ENCODE measurements at places on chromosomes 3 and 15.

DNA sequence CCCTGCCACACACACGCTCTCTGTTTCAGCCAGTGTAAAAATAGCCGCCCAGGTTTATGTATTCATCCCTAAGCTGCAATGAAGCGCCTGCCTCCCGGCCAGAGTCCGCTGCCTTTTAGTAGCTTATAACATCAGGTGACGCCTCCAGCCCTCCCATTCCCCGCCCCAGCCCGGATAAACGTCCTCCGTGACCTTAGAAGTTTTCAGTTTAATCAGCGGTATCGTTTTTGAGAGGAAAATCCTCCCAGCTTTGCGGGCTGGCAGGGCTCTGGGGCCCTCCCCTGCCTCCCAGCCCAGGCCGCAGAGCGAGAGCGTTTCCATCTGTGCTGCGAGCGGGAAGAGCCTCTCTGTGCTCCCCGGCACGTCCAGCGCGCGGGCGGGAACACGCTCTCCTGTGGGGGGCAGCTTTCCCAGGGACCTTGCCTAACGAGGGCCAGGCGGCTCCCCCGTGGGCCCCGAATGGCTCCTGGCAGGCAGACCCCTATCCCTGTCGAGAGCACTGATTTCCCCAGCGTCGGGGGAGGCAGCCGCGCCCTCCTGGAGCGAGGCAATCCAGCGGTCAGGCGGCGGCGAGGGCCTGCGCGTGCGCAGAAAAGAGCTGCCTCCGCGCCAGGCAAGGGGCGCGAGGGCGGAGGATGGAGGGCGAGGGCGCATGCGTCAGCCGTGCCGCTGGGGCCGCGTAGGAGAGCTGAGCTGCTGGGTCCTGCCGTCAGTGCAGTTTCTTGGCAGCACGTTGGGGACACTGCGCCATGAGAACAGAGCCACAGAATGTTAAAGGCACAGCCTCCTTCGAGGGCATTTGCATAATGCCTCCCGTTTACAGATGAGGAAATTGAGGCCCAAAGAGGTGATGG is 71.1 kb downstream of the CCNL1 start:
- peak; percentile 95 for DNase-seq

- no peak for DNase-seq
These were observed 8.1 kb downstream of the ABTB1 start for GRCh38 chr3:127680798-127681221.

DNA sequence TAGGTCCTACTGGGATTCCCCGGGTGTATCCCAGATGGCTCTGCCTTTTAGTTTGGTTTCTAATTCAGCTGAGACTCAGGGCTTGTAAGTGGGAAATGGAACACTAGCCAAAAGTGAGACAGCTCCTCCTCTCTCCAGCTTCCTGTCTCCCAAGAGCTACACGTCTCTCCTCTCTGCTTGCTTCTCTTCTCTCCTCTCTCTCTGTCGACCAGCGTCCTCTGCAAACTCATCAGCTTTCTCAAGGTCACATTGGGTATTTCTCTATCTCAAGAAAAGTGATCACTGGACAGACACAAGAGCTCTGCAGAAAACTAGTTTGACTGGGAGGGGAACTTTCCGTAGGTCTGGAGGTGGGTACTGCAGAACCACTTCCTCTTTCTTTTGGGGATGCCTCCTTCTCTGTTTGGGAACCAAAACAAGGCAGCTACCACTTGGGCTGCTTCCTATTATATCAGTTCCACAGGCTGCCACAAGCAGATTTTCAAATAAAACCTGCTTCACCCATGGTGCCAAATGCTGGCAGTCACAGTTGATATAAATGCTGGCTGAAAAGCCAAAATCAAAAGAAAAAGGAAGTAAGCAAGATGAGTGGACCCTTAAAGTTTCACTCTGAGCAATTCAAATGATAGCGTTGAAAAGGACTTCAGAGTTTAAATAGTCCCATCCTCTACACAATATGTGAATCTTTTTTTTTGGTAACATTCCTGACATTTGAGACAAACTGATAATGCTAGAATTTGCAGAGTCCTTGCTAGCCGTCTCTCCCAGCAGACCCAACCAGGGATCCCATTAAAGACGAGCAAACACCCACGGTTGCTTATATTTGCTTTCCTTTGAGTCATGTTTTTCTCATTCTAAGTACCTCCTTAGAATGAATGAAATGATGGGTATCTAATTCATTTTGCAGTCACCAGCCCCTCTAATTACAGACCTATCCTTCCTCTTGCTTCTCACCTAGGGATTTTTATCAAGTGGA is 7.2 kb upstream of the DYNC1LI1 start:
- peak; percentile 37 for DNase-seq

- DNase-seq: no peak
These were observed 19.9 kb upstream of the SCN10A start for GRCh38 chr3:38835939-38836338.

- DNase-seq: no peak
These were observed 7.0 kb downstream of the RASL12 start for GRCh38 chr15:65060641-65061397.

- DNase-seq: peak; percentile 63
These were observed 47.6 kb upstream of the POMGNT2 start for GRCh38 chr3:43153216-43154083.

- DNase-seq: peak; percentile 84
These were observed 158.5 kb upstream of the PFN2 start for GRCh38 chr3:150129166-150129565.

GRCh38 chr15:28113394-28114113 is 14.4 kb upstream of the OCA2 start:
- no peak for DNase-seq

DNA sequence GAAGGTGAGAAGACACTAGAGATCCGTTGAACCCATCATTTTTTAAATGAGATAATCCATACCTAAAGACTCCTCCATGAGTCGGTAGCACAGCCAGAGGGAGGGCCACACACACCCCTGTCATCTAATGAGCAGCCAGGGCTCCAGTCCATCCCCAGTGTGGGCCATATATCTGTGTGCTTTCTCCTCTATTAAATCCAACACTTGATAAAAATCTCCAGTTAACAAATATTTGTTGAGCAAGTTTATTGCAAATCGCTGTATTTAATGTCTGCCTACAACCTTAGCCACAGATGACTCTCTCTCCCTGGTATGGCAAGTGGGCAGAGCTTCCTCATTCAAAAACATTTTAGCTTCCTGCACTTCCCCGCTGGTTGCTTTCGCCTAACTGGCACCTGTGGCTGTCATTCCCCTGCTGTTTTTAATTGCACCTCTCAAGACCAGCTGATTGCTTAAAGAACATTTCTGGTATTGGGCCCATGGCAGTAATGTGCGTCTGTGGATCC is 82.8 kb downstream of the SMAD3 start:
- DNase-seq: peak; percentile 97

- DNase-seq: no peak
These were observed 108.6 kb downstream of the ADCY5 start for GRCh38 chr3:123340336-123340735.

GRCh38 chr3:181917027-181917426 is 205.3 kb downstream of the SOX2 start:
- no peak for DNase-seq

- no peak for DNase-seq
These were observed 3.6 kb upstream of the RASL12 start for GRCh38 chr15:65071381-65071811.

DNA sequence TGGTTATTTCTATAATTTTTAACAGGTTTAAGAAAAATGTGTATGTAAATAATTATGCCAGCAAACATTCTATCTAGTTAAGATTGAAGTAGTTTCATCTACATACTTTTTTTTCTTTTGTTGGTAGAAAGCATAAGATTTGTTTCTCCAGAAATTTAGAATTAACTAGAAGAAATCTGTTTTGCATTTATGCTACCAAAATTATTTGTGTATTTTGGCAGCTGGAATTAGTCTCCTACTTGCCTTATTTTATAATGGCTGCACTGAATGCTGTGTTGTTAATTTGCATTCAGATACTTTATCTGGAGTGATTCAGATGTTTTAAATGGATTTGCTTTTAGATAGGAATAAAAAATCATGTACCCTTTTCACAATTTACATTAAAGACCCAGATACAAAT is 100.2 kb upstream of the NAALADL2 start:
- DNase-seq: no peak

GRCh38 chr3:42376344-42376798 is 34.0 kb downstream of the LYZL4 start:
- peak; percentile 87 for DNase-seq

GRCh38 chr15:53536479-53537120 is 222.9 kb downstream of the WDR72 start:
- DNase-seq: no peak

GRCh38 chr3:126026277-126026751 is 57.3 kb downstream of the ROPN1B start:
- no peak for DNase-seq

GRCh38 chr3:195813916-195814640 is 2.3 kb upstream of the MUC4 start:
- no peak for DNase-seq

DNA sequence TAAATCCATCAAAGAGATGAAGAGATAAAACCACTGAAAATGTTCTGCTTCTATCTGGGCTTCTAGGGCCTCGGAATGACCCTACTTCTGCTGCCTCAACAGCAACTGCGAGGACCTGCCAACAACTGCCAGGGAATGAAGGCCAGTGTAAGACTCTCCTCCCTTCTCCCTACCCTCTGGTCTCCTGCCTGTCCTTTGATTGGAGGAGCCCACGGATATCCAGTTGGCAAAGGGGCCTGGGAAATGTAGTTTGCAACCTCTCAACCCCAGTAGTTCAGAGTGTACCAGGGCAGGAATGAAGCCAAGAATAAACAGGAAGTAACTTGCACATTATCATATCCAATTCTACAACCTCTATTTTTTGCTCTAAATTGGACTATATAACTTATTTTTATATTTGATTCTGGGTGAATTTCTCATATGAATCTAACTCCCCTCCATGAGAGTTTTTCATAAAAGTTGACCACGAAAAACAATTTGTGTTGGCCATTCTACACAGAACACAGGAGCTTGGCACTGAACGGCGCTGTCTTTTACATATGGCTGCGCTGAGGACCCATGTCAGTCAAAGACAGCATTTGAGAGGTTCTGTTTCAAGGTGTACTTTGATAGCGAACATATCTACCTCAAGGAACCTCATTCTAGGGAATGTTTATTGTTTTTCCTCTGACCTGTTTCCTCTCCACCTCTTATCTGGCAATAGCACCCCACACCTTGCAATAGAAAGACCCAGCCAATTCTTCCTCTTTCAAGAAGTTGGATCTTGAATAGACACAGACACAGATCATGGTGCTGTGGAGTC is 91.1 kb upstream of the RNF7 start:
- peak; percentile 67 for DNase-seq

DNA sequence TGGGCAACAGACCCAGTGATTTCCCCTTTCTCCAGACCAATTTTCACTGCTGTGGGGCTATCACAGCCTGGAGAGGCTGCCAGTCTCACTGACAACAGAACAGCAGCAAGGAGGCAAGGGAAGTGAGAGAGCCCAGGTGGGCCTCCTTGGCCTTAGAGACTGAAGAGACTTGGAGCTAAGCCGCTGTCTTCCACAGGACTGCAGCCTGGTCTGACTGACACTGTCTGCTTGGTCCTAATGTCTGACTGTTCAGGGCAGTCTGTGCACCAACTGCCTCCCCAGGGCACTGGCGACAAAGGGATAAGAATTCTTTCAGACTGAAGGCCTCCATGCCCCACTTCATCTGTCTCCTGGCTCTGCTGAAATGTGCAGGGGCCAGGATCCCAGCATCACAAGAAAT is 11.5 kb downstream of the POMGNT2 start:
- peak; percentile 9 for DNase-seq

DNA sequence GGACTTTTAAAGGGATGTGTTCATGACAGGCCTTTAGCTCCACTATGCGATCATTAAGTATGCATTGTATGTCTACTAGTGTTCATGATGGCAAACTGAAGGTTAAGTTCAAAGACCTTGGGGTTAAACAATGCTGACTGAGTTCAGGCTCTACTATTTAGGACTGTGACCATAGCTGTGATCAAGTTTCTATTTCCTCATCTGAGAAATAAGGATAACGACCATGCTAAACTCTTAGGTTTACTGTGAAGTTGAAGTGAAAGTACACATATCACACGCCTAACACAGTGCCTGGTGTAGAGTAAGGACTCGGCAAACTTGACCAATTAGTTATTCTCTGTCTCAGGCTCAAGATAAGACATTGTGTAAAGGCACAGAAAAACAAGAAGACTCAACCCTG is 243.2 kb downstream of the MBNL1 start:
- DNase-seq: no peak

DNA sequence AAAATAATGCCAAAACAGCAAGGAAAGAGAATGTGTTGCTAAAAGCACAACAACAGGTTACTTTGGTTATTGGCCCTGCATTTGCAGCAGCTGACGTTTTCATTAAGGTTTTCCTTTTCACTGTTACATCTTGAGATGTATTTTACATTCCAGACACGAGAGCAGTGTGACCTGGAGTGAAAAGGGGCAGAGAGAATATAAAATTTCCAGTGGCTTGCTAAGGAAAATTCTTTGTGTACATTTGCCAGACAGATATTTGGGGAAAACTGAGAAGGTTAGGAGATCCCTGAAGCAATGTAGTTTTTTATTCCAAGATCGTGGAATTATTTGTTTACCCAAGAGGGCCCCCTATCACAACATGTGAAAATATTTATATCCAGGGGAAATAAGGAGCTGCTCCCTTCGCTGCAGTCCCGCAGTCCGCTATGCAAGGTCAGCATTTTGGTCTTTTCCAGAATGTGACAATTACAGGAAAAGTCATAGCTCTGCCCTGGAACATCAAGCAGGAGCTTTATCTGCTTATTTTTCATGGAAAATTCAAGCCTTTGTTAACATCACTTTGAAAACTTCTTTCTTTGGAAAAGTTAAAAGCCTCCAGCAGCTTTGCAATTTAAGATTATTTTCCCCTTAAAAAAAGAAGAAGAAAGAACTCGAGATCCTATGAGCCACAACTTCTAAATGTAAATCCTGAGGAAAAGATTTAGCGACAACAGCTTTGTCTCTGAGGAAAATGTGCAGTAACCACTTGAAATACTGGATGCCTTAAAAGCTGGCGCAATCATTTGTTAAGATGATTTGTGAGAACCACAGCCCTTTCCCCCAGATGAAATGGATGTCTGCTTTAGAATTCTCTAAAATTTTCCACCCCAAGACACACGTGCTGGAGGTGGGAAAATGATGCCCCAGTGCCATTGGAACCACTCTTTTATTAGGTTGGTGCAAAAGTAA is 256.4 kb upstream of the TPM1 start:
- no peak for DNase-seq

DNA sequence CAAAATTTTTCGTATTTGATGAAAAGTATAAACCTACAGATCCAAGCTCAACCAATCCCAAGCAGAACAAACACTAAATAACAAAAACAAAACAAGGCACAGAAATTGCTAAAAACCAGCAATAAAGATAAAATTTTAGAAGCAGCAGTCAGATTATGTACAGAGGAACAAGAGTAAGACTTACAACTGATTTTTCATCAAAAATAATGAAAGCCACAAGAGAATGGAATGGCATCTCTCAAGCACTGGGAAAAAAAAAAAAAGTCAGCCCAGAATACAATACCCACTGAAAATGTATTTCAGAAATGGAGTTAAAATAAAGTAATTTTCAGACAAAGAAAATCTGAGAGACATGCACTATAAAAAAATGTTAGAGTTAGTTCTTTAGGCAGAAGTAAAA is 27.0 kb downstream of the GPR156 start:
- DNase-seq: no peak

GRCh38 chr15:58477170-58477569 is 45.4 kb downstream of the LIPC start:
- DNase-seq: no peak

GRCh38 chr3:73144276-73144675 is 82.8 kb downstream of the EBLN2 start:
- DNase-seq: no peak
